Parietal lobe (tissue), 2 donors: ENCODE measurements at places on chromosomes 13 and 19. TPM values are rescaled to one million over a fixed set of nuclear protein-coding genes. Genes with fewer than 3 reads are reported as not detected.

Gene ZNF541
- under 0.01 TPM for total RNA-seq

Gene ADPRHL1
- total RNA-seq, result 1.6 TPM

Gene KASH5
- not detected for total RNA-seq

Gene ZSWIM4
- 17.5 TPM for total RNA-seq

Gene ZNF283
- 71.1 TPM for total RNA-seq

Gene URI1
- total RNA-seq, result 67.9 TPM

Gene CPT1C
- total RNA-seq, result 58.5 TPM

Gene KIR2DL4
- total RNA-seq, result not detected

Gene RAVER1
- total RNA-seq, result 5.9 TPM

Gene ZNF112
- 30.0 TPM for total RNA-seq

Gene CATSPERD
- total RNA-seq, result not detected

Gene LIPE
- 11.0 TPM for total RNA-seq

Gene CCNE1
- total RNA-seq, result 0.63 TPM

Gene SOX1
- total RNA-seq, result 15.7 TPM

Gene CYP4F3
- total RNA-seq, result under 0.01 TPM

Gene MAMSTR
- total RNA-seq, result 1.3 TPM

Gene MEIS3
- 94.8 TPM for total RNA-seq

Gene TPTE2
- not detected for total RNA-seq

Gene PDE4C
- total RNA-seq, result 3.1 TPM

Gene NEK5
- 1.3 TPM for total RNA-seq

Gene CADM4
- total RNA-seq, result 89.8 TPM

Gene FXYD7
- 26.6 TPM for total RNA-seq

Gene VSTM2B
- total RNA-seq, result 18.8 TPM

Gene PLPP2
- 0.63 TPM for total RNA-seq

Gene NCCRP1
- total RNA-seq, result not detected

Gene CABP5
- not detected for total RNA-seq

Gene LTBP4
- total RNA-seq, result 31.6 TPM

Gene NFIX
- total RNA-seq, result 235 TPM

Gene CGB3
- total RNA-seq, result not detected

Gene PRR36
- total RNA-seq, result 6.6 TPM

Gene GATAD2A
- 13.5 TPM for total RNA-seq

Gene SHISA2
- total RNA-seq, result 30.7 TPM

Gene ATP4B
- not detected for total RNA-seq

Gene SRRM5
- not detected for total RNA-seq

Gene EPS8L1
- 3.1 TPM for total RNA-seq

Gene SYNE4
- 0.63 TPM for total RNA-seq

Gene RFPL4AL1
- total RNA-seq, result not detected
